ENCODE measurements at places on chromosomes 2 and 18.

DNA sequence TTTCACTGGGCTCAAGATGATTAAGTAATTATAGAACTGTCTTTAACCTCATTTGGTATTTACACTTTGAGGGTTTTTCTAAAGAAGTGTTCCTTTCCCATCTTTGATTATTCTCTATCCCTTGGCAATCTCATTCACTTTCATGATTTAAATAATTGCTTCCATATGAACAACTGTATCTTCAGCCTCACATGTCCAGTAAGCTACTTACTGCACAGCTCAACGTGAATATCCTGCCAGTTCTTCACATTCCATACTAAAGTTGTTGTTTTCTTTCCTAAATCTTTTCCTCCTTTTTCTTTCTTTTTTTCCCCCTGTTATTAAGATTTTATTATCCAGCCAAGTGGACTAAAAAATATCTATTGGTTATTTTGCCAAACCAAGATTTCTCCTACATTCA, 37.7 kb downstream of the ZC3H15 start:
- no peak for DNase-seq

DNA sequence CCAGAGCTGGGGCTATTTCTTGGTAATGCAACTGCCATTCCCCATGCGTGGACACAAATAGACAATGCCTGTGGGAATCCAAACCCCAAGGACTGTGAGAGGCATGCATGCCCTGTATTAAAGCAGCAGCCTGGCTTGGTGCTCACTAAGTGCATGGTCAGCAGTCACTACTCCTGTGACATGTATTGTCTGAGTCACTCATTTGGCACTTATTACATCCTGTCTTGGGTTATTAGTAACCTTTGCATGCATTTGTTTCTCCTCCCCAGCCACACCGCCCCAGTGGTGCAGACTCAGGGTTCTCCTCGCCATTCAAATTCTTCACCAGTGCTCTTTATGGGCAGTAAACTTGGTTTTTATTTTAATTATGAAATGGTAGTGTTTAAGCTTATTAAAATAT, 30.2 kb downstream of the PRKCE start:
- no peak for DNase-seq

GRCh38 chr2:239315308-239315707, 85.5 kb downstream of the HDAC4 start:
- DNase-seq, result no peak

DNA sequence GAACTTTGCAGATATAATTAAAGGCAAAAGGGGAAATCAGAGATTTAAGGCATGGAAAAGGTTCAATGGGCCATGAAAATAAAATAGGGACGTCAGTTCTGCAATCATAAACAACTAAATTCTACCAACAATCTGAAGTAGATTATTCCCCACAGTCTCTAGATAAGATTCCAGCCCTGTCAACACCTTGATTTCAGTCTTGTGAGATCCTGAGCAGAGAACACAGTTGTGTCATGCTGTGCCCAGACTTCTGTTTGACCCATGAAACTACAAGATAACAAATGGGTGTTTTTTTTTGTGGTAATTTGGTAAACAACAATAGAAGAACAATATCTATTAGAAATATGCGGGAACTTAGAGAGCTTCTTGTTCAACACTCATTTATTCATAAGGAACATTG, 66.2 kb upstream of the RIT2 start:
- DNase-seq, result peak; percentile 55

DNA sequence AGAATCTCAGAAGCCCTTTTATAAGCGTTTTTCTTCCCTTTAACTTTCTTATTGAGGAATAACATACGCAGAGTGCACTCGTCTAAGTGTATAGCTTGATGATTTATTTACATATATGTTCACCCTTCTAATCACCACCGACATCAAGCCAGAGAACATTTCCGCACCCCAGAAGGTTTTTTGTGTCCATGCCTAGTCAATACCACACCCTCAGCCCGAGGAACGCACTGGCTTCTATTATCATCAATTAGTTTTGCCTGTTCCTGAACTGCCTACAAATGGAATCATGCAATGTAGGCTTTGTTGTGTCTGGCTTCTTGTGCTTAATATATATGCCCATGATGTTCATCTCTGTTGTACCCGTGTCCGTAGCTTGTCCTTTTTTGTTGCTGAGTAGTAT, 27.7 kb downstream of the SDC1 start:
- no peak for DNase-seq

DNA sequence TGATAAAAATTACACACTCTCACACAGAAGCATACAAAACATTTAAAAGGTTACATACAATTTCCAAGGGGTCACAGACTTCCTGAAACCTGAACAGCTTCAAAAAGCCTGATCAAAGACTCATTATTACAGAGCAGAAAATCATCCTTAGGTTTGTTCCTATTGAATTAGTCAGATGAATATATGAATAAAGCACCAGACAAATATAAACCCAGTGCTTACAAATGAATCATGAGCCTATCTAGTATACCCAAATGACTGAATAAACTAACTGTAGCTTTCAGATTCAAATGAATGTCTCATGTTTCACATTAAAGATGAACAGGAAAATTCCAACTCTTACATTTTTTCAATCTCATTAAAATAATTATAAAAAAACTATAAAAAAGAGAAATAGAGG, 550.3 kb downstream of the SUCLG1 start:
- no peak for DNase-seq

GRCh38 chr18:34942975-34943374, 98.2 kb upstream of the MAPRE2 start:
- DNase-seq, result no peak

- DNase-seq, result no peak
Measured at GRCh38 chr2:28687640-28688385, 63.8 kb upstream of the PPP1CB start.

- no peak for DNase-seq
Measured at GRCh38 chr2:18276583-18277075, 283.8 kb downstream of the RDH14 start.

DNA sequence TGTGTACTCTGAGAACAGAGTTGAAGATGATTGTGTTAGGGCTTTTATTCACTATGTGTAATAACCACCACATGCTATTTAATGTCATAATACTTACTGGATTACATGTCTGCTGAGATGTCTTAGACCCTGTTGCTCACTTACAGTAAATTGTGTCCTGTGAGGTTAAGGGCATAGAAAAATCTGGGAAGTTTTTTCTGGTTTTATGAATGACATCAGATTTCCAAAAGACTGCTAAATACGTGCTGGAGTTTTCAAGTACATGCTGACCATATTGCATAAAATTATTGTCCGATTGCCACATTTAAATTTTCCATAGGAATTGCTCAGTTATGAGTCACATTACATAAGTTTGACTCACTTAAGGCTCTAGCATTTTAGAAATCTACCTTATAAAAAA, 96.7 kb upstream of the COL5A2 start:
- DNase-seq, result peak; percentile 96

DNA sequence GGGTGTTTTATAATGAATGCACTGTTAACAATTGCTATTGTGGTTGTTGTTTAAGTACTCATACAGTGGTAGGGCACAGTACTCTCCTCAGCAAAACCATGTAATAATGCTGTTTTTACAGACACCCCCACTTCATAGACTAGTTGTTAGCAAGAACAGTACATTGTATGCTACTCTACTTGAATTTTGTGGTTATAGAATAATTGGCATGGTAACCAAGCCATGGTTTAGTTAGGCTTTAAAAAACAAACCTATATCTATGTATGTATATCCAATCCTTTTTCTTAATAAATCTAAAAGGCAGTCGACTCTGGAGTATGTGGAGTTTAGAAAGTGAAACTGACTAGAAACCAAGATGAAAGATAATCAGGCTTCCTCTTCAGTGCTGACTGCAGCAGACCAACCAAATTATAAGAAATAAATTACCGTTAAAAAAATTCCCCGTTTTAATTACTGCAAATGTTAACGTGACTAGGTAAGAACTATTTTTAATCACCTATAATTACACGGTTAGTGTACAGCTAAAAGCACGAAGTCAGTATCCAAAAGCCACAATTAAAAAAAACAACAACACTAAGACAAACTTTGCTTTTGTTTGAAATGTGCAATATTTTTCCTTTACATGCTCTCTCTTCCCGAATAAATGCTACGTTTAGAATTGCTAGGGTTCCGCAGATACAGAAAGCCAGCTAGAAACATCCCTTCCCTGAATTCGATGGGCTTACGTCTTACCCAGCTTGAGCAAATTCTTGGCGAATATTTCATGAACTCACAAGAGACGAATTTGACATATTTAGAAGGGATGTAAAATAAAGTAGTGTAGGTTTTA, 113.3 kb upstream of the SERTAD2 start:
- peak; percentile 60 for DNase-seq

DNA sequence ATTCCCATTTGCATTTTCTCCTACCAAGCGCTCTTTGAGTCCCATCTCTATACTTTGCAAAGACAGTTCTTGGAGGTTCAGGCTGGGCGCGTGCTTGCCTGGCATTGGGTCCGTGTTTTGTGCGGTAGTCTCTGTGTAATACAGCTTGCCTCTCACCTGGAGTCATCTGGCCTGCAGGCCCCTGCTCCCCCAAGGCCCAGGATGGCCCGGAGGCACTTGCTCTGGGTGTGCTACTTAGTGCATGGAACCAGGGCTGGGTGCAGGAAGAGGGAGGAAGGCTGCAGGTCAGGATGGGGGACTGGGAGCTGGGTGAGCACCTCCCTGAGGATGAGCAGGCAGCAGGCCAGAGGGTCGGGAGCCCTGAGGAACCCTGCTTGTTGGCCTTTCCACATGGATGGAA, 220.9 kb downstream of the LDLRAD4 start:
- DNase-seq, result no peak

DNA sequence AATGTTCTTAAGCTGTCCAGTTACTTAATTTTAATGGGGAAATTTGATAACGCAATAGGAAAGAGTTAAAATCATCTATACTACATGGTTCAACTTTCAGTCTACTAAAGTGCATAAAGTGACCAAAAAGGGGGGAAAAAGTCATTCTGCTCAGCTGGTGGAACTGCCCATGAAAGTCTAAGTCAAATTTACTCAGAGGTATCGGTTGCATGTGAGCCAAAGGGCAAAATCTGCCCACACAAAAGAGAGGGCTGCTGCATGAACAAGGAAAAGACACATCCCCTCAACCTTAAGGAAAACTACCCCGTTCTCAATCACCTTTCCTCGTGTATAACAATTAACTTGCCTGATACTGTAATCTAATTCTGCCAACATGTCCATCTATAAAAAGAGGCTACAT, 126.1 kb downstream of the TCF4 start:
- DNase-seq, result no peak

DNA sequence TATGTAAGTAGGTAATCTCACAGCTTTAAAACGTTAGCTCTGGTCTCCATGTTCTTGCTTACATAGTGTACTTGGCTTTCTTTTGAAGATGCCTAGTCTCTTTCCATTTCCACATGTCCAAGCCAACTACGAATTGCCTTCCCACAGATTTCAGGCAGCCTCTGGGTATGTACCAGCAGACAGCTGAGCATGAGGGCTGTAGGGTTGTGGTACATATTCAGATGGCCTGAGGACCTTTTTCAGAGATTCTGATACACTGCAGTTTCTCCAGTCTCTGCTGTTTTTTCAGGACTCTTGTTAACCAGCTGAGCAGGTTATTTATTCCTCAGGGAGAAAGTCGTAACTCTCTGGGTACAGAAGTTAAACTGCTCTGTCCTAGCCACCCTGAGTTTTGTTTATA, 3.1 kb upstream of the KCNJ13 start:
- no peak for DNase-seq

GRCh38 chr18:3340015-3340681, 78.2 kb downstream of the MYL12B start:
- no peak for DNase-seq

DNA sequence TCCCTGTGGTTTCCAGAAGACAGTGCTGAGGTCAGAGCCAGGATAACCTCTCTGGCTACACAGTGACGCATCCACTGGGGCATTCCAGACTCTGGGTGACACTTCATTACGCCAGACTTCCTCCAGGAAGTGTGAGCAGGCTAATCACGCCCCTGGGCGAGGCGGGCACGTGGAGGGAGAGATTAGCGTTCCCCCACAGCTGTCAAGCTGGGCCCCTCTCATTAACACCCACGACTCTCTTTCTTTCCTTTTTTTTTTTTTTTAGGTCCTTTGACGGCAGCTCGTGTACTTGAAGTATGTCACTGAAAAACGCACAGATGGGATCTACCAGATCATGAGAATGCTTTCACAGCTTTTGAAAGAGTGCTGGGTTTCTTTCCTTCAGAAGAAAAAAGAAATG, 274.6 kb downstream of the AFF3 start:
- no peak for DNase-seq

GRCh38 chr2:224039080-224039769, at the start of gene SERPINE2:
Gene SERPINE2, minus strand, starts transcription at chr2:224039286. Its CDS starts 37,386 bp downstream, at chr2:224001900.
- DNase-seq, result peak; percentile 62

DNA sequence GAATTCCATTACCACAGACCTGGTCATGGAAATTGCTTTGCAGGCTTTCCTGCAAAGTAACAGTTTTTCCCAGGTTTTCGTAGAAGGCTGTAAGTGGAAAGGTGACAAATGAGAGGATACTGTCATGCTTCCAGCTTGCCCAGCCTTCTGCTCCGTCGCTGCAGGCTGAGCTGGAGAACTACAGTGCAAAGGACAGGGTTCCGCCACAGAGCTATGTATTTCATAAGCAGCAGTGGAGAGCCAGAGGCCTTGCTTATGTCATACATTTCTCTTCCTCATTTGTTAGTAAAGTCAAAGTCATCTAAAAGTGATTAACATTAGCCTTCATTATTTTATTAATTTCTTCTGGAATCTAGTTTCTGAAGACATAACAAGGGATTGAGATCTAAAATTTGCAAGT, 72.9 kb upstream of the RBM44 start:
- DNase-seq, result no peak

DNA sequence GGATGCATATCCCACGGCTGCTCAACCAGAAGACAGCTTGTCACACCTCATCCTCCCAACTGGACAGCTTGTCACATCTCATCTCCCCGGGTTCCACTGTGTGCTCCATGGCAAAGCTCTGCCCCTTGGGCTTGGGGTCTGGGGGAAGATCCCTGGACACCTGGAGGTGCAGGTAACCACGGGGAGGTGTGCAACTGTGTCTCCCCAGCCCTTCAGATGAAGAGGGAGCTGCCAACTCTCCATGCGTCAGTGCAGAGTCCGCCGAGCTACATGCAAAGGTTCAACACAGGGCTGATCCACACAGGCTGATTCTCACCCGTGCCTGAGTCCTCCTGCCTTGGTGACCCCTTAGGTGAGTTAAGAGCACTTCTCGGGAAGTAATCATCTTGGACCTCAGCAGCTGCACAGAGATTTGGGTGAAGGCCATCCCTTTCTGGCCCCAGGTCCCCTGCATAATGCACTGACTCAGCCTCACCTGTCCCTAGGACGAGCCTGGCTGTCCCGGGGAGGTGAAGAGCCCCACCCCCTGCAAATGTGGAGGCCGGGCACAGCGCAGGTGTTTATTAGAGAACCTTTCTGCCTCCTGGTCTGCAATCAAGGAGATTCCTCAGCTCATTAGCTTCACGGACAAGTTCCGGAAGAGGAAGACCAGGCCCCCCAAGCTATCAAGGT, 157.9 kb downstream of the PXDN start:
- DNase-seq, result no peak

- DNase-seq, result no peak
Measured at GRCh38 chr2:113041871-113042270, 10.8 kb downstream of the IL36B start.

GRCh38 chr2:39719317-39719716, 53.6 kb downstream of the TMEM178A start:
- DNase-seq, result no peak

GRCh38 chr2:105184420-105184819, 57.1 kb upstream of the GPR45 start:
- no peak for DNase-seq

GRCh38 chr2:43408407-43409160, 182.2 kb upstream of the ZFP36L2 start:
- DNase-seq, result no peak

- DNase-seq, result no peak
Measured at GRCh38 chr2:182228741-182229140, 198.1 kb downstream of the PDE1A start.

GRCh38 chr2:149732001-149732685, 144.6 kb upstream of the MMADHC start:
- no peak for DNase-seq

Data from cardiac muscle cell (in vitro differentiated cells and primary cell).